Natural killer cell treated with Interleukin-12 subunit alpha and Interleukin-12 subunit beta and Interleukin-15 and Interleukin-18, amount 100 ng/mL, for 72 hours (primary cell): ENCODE measurements at places on chromosomes 5 and 9. TPM values are rescaled to one million over a fixed set of nuclear protein-coding genes. Genes with fewer than 3 reads are reported as not detected.

- H3K27ac ChIP-seq = no peak overlapping the region
- no peak overlapping the region for H3K4me3 ChIP-seq
- H3K27me3 ChIP-seq = no peaks in the 10 kb centered on the region
- H3K36me3 ChIP-seq = no peaks in the 10 kb centered on the region
These were observed 200.5 kb upstream of the POU5F2 start for GRCh38 chr5:93941897-93942296.

- DNase-seq = no peak
- peaks cover 3% of the 10 kb centered on the region for H3K27me3 ChIP-seq
- H3K27ac ChIP-seq = no peak overlapping the region
- H3K36me3 ChIP-seq = no peaks in the 10 kb centered on the region
- no peaks in the 10 kb centered on the region for H3K4me1 ChIP-seq
These were observed 134.1 kb downstream of the NUDT12 start for GRCh38 chr5:103428411-103428871.

DNA sequence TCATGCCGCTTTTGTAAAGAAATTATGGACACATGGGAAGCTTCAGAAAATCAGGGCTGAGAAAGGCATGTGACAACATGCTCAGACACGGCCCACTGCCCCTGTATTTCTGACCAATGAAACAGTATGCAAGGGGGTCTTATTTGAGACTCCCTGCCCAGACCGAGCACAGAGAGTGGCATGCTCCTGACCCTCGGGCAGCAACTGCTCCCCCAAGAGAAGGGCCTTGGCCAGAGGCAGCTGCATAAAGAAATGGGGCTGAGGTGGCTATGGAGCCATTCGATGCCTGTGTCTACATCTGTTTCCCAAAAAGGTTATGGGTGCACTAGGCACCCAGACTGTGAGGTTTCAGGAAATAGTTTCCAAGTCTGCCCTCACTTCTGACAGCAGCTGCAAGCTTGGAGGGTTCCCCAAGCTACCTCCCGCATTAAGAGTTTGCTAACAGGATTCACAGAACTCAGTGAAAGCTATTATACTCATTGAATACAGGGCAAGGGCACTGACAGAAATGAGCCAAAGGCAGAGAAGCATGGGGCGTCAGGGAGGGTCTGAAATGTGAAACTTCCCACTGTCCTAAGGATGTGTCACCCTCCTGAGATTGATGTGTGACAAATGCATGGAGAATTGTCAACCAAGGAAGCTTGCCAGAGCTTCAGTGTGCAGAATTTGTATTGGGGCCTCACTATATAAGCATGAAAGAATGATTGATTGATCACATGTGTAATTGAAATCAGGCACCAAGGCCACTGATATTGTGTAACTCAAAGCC is 94.3 kb downstream of the DAP start:
- peaks cover 6% of the 10 kb centered on the region for H3K4me1 ChIP-seq
- no peaks in the 10 kb centered on the region for H3K27me3 ChIP-seq
- no peaks in the 10 kb centered on the region for H3K36me3 ChIP-seq
- peak; percentile 16 for DNase-seq
- H3K4me3 ChIP-seq = no peak overlapping the region
- no peak overlapping the region for H3K27ac ChIP-seq

DNA sequence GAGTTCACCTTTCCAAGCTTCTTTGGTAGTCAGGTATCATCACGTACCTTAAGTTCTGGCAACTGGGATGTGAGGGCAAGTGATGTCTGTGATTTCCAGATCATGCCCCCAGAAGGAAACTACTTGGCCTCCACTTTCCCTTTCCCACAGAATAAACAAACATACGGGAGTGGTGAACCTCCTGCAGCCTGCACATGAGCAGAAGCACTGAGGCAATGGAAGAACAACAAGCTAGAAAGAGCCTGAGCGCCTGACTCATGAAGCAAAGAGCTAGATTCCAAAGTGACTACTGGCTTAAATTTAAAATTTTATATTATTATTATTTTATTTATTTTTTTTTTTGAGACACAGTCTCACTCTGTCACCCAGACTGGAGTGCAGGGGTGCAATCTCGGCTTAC is 35.0 kb downstream of the ARL15 start:
- no peaks in the 10 kb centered on the region for H3K27me3 ChIP-seq
- H3K4me1 ChIP-seq = no peaks in the 10 kb centered on the region
- H3K4me3 ChIP-seq = no peak overlapping the region
- no peak for DNase-seq

GRCh38 chr5:166178411-166179080 is 2112.9 kb upstream of the WWC1 start:
- H3K27me3 ChIP-seq = no peaks in the 10 kb centered on the region
- H3K4me1 ChIP-seq = no peaks in the 10 kb centered on the region
- peaks cover 6% of the 10 kb centered on the region for H3K36me3 ChIP-seq
- no peak overlapping the region for H3K4me3 ChIP-seq
- DNase-seq = no peak

GRCh38 chr5:72648480-72648879 is 141.3 kb upstream of the ZNF366 start:
- H3K4me1 ChIP-seq = no peaks in the 10 kb centered on the region
- no peaks in the 10 kb centered on the region for H3K36me3 ChIP-seq
- no peak overlapping the region for H3K4me3 ChIP-seq
- H3K27ac ChIP-seq = no peak overlapping the region
- peaks cover 8% of the 10 kb centered on the region for H3K27me3 ChIP-seq

DNA sequence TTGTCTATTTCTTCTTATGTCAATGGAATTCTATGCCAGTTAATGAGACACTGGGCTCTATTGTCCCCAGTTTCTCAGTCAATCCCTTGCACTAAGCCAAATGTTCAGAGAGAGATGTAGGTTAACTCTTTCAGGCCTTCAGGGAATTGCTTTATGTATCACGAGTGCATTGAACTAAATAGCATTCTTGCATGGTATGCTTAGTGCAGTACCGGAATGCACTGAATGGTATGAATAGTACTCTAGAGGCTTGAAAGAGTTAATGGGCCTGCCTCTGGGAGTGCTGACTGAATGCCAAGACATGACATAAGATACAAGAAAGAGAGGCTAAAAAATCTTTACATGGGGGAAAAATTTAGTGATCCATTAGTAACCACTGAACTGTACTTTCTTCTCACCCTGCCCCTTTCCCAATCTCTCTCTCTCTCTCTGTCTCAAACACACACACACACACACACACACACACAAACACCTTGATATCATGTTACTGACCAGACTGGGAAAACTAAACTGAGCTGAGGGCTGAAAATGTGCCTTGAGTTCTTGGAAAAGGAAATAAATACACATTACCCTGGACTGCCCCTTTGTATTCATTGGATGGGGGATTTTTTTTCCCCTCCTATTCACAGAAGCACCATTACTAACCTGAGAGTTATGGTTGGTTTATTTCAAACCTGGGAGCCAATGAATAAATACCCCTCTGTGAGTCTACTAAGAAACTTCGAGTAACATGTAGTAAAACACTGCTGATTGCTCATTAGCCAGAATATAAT is 35.4 kb upstream of the TMC1 start:
- H3K36me3 ChIP-seq = no peaks in the 10 kb centered on the region
- no peak overlapping the region for H3K27ac ChIP-seq
- DNase-seq = no peak
- no peaks in the 10 kb centered on the region for H3K4me1 ChIP-seq
- peaks cover 4% of the 10 kb centered on the region for H3K27me3 ChIP-seq
- no peak overlapping the region for H3K4me3 ChIP-seq

DNA sequence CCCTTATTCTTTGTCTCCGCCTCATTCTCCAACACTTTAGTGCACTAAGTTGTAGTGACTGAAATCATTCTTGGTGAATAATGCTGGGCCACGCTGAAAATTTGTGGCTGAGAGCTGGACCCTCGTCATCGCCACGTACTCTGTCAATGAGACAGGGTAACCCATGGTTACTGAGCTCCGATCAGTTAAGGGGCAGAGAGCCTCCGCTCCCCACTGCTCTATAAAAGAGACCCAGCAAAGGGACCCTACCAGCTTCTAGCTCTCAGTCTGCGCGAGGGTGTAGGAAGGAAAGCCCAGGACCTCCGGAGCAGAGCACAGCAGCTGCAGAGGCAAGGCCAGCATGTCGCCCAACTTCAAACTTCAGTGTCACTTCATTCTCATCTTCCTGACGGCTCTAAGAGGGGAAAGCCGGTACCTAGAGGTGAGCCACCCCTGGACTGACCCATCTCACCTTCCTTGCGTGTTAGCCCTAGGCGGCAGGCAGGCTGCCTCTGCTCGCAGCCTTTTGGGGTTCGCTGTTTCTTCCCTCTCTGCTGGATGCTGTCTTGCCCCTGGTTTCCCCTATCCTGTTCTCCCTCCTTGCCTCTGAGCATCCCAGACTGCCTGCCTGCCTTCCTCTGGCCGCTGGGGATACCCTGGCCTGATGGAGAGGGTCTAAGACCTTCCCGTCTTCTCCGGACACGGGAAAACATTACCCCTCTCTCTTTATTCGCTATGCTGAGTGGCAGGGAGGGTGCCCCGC is at the start of gene CRHBP:
TSS of gene CRHBP (plus strand) at position 251 of the 742 bp plus-strand sequence. CDS start at position 341, 90 bp downstream.
- H3K27me3 ChIP-seq = peaks cover 34% of the 10 kb centered on the region
- no peaks in the 10 kb centered on the region for H3K36me3 ChIP-seq
- H3K4me3 ChIP-seq = no peak within 1 kb of the TSS

Gene LIX1
- not detected for total RNA-seq

Gene SWI5
- 7.5 TPM for total RNA-seq

Gene FAM200C
- 0.78 TPM for total RNA-seq

Gene PFN3
- total RNA-seq = not detected
